ENCODE measurements at places on chromosomes 7 and 10. TPM values are rescaled to one million over a fixed set of nuclear protein-coding genes. Genes with fewer than 3 reads are reported as not detected.

Gene TEX36
- not detected for total RNA-seq

Gene ADCK2
- 15.0 TPM for total RNA-seq

Gene H2BK1
- not detected for total RNA-seq

Gene HTR5A
- total RNA-seq: 2.1 TPM

Gene DOCK1
- 47.7 TPM for total RNA-seq

Gene KCND2
- 102 TPM for total RNA-seq

Gene LDB3
- total RNA-seq: 0.27 TPM

Gene MEOX2
- 0.09 TPM for total RNA-seq

DNA sequence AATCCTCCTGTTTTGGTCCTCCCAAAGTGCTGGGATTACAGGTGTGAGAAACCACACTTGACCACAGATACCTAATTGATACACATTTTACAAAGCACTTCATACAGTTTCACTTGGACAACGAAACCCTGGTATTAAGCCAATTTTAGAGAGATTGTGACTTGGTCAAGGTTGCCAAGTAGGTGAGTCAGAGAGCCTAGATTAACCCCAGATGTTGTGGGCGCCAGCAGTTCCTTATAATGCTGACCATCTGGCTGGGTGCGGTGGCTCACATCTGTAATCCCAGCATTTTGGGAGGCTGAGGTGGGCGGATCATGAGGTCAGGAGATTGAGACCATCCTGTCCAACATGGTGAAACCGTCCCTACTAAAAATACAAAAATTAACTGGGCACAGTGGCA is 4.9 kb upstream of the PHKG1 start:
- no peak for DNase-seq

- no peak for DNase-seq
Measured at GRCh38 chr10:73368238-73368637, 9.6 kb upstream of the CFAP70 start.

GRCh38 chr7:138465046-138465445 is 5.0 kb downstream of the TRIM24 start:
- no peak for DNase-seq

DNA sequence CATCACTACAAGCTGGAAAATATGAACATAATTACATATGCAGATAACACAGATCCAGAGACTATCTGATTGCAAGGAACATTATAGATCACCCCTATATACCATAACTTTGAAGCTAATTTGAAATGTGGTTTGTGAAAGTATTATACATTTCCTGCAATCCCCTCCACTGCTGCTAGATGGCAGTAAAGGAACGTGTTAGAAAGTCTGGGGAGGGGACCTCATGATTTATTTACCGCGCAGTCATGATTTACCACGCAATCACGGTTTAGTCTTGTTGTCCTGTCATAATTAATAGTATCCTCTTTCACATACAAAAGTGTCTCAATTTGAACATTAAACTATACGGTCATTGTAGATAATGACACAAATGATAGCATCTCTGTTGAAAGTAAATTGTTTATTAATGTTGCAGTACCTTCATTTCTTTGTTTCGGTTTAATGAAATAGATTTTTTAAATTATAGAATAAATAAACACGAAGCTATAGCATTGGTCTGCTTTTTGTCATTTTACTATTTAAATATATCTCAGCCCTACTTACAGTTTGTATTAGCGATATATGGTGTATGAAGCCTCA is 145.3 kb upstream of the PRSS1 start:
- DNase-seq: peak; percentile 58

GRCh38 chr7:129163875-129164544 is 19.5 kb downstream of the TSPAN33 start:
- peak; percentile 64 for DNase-seq

- no peak for DNase-seq
Measured at GRCh38 chr10:114030140-114030539, 13.5 kb upstream of the ADRB1 start.

DNA sequence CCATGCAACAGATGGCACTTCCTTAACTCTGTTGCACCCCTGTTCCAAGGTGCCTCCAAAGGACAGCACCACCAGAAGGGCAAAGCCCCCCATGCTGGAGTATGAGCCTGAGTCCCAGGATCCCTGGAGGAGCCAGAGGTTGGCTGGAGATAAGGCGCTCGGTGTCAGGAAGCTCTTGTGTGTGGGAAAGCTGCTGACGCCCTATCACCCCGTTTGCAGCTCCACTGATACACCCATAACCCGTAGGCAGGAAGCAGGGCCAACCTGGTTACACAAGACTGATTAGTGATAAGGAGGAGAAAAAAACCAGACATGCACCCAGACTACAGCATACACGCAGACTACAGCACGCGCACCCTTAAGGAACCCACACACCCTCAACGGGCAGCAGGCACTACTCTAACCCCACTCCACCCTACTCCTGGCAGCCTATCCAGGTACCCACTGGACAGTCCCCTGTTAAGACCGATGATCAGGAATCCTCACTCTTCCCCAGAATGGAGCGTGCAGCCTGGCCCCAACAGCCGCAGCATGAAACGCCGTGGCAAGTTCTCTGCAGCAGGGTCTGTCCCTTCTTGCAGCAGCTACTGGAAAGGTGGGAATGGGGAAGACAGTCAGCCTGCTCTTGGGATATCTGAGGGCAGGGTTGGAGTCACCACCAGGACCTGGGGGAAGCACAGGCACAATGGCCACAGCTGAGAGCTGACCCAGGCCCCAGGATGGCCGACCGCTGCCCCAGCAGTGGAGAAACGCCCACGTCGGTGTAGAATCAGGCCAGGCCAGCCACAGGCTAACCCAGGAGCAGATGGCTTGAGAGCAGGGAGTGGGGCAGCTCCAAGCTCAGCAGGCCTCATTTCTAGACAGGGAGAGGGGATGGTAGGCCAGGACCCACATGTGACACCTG is 38.3 kb upstream of the TUBB8 start:
- no peak for DNase-seq

GRCh38 chr10:35758076-35758475 is 116.0 kb upstream of the FZD8 start:
- DNase-seq: no peak

GRCh38 chr7:100532165-100533022 is 6.6 kb upstream of the AGFG2 start:
- no peak for DNase-seq

DNA sequence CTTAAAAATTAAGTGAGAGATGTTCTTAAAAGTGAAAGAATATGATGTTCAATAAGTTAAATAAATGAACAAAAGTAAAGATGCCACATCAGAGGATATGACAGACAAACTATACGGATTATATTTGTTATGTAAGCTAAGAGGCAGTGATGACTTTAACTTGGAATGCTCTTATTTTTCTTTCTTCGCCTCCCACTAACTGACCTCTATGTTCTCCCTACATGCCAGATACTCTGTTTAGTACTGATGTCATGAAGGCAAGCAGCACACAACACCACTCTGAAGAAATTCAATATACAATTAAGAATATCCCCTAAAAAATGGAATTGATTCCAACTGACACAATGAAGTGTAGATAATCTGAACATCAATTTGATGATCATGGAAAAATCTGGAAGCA is 223.4 kb downstream of the DOCK4 start:
- no peak for DNase-seq

- DNase-seq: no peak
Measured at GRCh38 chr10:30792025-30792424, 162.5 kb upstream of the LYZL2 start.

Measured in cerebellum (tissue), 4 donors.